ENCODE measurements at places on chromosomes 5 and 9.

DNA sequence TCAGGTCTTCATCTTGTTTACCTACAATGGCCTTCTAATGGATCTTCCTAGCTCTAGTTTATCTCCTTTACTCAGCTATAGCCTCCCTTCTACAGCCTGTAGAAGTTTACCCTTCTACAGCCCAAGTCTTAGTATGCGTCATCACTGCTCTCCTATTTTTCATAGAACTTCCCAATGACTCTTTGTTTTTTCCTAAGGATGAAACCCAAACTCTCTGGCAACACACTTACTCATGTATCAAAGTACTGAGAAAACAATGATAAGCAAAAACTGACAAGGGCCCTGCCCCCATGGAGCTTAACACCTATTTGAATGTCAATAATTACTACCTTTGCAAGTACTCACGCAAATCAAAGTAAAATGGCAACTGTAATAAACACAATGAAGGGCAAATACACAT is 33.7 kb downstream of the LEAP2 start:
- no peak for DNase-seq

GRCh38 chr9:92608241-92608908 is 61.6 kb downstream of the IPPK start:
- no peak for DNase-seq

DNA sequence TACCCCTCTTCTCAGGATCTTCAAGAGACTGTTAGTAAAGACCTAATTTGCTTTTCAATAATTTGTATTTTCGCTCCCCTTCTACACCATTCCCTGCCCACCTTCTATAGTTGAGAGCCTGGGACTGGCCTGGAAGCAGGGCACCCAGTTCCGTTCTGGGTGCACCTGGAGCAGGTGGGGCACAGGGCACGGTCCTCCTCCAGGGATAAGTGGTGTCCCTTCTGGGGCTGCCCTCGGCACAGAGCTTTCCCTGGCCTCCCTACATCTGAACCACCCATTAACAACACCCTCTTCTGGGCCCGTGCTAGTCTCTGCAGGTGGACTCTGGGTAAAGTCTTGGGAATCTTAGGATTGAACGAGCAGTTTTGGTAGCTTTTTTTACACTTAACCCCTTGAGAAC is 92.8 kb upstream of the PANK3 start:
- no peak for DNase-seq

- no peak for DNase-seq
Measured at GRCh38 chr5:156981481-156981880, 18.5 kb upstream of the TIMD4 start.

DNA sequence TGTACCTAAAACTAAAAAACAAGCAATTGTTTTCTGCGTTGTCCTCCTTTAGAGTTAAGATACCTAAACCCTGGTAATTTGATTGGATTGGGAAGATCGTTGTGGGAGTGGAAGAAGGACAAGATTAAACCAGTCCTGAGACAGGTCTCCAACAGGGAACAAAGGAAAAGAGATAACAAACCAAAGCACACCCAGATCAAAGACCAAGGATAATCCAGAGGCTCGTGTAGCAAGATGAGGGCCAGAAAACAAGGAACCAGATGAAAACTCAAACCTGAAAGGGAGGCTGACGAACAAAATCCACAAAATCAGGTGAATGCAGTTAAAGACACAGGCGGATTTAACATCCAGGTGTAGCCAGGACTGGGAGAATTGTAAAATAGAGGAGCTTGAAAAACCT is 618.1 kb downstream of the SLCO4C1 start:
- DNase-seq: no peak

DNA sequence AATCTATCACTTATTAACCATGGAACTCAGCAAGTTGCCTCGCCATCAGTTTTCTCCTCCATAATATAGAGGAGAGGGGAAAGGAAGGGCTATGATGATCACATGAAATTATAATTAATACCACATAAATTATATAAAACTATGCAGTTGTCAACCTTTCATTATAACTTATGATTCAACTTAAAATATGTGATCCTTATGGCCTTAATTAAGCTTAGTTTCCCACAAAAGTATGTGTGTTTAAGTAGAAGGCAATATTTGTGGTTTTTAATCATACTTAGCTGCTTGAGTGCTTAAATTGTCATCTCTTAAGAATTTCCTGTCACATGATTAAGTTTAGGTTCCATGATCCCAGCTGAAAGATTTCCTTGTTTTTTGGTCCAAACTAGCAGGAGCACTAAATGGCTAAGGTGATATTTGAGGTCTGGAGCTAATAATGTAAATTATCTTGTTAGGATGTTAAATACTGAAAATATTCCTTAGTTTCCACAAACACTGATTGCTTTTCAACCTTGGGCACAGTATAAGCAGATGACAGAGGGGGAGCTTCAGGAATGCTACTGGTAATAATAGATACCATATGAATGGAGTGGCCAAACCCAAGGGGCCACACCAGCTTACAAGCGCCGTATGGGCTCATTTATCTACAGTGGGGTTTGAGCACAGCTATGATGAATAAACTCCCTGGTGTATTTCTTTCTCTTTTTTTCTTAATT is 26.4 kb upstream of the F2R start:
- no peak for DNase-seq

DNA sequence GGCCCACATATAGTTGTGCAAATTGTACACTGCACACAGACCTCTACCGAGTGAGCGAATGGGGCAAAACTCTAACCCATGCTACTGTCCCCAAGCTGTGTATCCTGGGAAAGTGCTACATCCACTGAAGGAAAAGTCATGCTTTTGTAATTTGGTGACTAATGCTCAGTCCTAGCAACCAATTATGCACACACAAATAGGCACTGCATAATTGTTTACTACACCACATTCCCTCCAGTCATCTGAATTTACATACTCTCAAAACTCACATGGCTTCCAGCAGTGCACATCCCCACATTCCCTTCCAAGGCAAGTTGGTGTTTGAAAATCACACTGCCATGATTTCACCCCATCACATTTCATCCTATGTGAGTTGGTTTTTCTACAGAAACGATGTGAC is 125.9 kb upstream of the OSMR start:
- DNase-seq: no peak

DNA sequence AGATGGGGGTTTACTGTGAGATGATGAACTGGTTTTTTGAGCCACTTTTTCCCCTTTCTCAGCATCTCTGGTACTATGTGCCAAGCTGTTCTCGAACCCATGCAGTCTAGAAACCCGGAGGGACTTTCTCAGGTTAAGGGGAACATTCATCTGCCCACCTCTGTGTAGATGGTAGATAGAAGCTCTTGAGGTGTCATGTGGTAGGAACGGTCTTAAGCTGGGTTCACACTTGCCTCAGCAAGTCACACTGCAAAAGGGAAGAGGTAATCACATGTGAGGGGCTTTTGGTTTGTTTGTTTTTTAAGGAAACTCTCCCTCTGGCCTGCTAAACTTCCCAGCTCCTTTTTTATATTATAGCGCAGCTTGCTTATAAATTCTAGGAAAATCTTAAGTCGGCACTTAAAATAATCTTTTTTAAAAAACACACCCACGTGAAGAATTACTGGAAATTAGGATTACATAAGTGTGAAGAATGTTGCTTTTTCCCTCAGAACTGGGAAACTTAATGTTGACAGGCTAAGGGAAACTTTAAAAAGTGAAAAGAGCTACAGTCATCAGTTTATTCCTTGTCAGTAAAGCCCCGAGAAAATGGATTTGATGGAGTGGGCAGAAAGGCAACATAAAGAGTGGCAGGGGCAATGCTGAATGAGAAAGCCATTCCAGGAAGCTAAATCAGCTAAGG is 430.3 kb downstream of the ARHGEF28 start:
- no peak for DNase-seq

DNA sequence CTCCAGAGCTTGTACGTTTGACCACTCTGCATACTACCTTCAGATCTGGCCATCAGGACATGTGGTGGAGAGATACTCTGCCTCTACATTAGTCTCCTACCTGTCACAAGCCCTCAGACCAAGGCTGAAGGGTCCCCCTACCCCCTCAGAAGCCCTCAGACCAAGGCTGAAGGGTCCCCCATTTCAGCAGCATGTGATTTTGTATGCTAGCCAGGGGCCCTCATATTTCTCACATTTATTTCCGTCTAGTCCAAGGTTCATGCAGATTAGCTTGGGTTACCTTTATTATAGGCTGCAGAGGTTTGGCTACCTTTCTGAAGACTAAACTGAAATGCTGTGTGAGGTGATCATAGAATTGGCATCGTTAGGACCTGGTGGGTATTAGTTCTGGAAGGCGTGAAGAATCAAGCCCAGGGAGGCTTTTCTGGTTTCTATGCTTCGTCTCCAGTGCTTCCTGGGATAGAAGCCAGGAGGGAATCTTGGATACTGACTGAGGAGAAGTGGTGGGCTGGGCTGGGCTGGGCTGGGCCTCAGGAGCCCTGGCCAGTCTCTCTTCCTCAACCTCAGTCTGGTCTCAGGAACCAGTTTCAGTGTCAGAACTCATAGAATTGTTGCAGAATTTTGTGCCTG is 2.8 kb downstream of the SMIM32 start:
- no peak for DNase-seq
